ENCODE measurements at places on chromosomes 6 and 20. TPM values are rescaled to one million over a fixed set of nuclear protein-coding genes. Genes with fewer than 3 reads are reported as not detected.
A peak's percentile ranks its signal among the peaks of the same experiment; 100 is the strongest.

The TFAP2B gene
- total RNA-seq = not detected

DNA sequence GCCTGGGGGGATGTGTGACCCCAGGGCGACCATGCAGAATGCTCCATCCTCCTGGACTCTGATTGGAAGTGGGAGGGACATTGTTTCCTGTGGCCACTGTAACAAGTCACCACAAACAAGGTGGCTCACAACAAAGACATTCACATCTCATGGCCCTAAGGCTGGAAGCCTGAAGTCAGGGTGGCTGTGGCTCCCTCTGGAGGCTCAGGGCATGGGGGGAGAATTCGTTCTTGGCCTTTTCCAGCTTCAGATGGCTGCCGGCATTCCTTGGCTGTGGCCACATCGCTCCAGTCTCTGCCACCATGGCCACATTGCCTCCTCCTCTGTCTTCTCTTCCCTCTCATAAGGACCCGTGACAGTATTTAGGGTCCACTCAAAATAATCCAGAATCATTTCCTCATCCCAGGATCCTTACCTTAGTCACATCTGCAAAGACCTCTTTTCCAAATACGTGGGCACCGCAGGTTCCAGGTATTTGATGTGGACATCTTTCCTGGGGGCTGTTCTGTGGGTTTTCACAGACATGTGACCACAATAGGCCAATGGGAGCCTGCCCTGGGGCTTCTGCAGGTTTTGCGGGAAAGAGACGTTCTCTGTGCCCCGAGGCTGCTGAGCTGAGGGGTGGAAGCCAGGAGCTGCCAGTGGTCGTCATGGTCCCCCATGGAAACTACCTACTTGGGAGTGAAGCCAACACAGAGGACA, 249.3 kb downstream of the PREX1 start:
- no peak for DNase-seq

- peak; percentile 43 for DNase-seq
Measured at GRCh38 chr6:138406443-138406842, 2.4 kb downstream of the HEBP2 start.

The OLIG3 gene
- total RNA-seq = not detected

- DNase-seq = no peak
Measured at GRCh38 chr20:21151791-21152190, 25.9 kb downstream of the KIZ start.

DNA sequence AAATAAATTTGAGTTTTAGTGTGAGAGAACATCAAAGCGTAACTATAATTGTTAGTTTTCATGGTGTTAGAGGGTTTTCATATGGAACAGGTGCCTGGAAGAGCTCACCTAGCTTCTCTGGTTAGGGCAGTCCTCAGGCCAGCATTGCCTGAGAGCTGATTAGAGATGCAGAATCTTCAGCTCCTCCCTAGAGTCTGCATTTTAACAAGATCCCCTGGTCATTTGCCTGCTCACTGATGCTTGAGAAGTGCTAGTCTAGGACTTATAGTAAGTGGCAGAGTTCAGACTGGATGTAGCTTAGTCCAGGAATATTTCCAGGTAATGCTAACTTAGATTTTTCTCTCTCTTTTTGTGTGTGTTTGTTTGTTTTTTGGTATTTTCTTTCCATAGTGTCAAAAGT, 21.7 kb upstream of the SMIM26 start:
- DNase-seq = no peak

The CYP24A1 gene
- not detected for total RNA-seq

GRCh38 chr6:69631552-69632346, 165.1 kb downstream of the LMBRD1 start:
- no peak for DNase-seq

DNA sequence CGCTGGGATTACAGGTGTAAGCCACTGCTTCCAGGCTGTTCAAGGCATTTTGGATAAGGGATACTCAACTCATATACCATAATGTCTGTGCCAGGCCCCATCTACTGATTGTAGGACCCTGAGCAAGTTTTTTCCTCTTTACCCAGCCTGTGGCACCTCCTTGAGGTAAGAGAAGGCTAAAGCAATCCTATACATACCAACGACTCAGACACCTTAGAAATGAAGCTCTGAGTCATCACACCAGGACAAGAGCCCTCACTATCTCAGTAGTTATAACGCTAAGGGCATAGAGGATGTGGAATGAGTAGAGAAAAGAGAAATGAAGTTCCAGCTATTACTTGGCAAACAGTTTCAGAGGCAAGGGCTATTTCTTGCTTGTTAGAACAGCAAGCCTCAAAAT, 16.9 kb downstream of the NDRG3 start:
- no peak for DNase-seq

DNA sequence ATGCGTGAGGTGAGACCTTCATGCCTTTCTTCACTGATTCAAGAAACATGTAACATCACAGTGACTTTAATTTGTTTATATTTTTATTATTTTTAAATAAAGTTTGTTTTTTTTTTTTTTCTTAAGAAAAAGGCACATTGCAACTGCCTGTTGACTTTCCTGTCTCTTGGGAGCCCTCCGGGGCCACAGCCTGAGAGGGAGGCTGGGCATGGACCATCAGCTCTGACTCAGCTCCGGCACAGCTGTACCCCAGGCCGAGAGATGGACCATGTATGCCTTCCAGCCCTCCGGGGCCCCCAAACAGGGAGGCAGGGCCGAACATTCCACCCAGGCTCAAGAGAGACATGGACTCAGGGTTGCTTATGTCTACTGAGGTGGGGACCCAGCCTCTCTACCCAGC, 99.9 kb downstream of the NFATC2 start:
- no peak for DNase-seq

DNA sequence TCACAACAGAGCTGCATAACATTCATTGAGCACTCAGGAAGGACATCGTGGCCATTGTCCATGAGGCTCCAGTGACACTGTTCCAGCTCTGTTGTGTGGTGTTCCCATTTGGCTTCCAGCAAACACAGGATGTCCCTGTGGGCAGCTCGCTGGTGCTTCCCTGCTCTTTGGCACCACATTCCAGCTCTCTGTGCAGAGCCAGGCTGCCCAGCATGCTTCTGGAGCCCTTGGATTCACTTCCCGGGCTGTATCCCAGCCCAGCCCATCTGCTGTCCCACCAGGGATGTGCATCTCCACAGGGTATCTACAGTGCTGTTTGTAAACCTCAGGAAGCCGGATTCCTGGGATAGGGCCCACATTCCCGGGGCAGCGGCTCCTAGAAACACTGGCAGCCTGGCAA, 57.2 kb downstream of the CTCFL start:
- no peak for DNase-seq

DNA sequence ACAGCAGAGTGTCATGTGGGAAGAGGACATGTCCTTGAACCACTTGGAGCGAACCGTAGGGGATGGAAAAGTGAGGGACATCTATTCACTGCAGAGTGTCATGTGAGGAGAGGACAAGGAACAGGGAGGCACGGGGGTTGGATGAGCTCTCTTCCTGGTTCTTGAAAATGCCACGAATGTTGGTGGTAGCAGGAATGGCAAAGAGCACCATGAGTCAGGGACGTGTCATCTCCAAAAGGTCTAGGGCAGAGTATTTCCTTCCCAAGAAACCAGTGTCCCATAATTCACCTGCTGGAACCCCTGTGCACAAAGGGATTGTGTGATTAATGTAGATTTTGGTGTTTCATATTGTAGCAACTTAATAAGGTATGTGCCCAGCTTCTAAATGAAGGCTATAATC, 136.8 kb downstream of the BFSP1 start:
- DNase-seq = no peak

The COL20A1 gene
- total RNA-seq = not detected

DNA sequence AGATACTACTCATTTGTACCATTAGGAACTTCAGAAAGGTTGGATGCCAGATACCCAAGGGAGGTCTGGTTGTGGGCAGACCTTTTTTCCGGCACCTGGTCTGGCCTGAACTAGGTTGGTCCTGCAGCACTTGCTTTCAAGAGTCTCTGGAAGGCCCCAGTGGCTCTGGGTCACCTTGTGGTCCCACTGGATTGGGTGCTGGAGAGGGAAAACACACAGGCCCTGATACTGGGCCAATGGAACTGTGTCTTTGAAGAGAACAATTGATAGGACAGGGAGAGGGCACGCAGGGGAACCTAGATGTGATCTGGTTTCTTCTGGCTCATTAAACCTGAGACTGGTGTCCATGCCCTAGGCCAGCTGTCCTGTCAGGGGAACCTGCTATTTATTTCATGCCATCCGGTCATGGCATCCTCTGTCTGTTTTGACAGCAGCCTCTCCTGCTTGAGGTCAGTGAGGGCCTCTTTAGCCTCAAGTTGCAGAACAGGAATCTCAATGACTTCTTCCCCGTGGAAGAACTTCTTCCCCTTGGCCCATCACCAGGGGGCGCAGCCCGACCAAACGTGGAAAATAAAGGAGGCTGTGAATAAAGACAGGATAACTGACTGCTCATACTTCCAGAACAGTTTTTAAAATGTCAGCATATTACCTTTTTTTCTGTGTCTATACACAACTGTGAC, 25.0 kb downstream of the TAF8 start:
- peak; percentile 84 for DNase-seq

The PKIB gene
- 83.0 TPM for total RNA-seq

DNA sequence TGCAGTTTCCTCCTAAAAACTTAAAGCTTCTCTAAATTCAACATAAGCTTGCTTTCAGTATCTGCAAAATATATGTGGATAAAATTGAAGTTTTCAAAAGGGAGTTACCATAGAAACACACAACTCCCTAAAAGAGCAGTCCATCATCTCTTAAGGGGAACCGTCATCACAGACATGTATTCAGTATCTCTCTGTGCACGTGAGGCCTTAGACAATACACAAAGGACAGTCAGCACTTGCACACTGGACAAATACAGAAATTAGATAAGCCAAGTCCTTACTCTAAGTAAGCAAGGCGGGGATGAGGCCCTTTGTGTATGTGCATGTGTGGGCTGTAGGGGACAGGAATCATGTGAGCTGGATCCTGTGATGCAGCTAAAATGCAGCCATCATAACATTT, 136.6 kb downstream of the BACH2 start:
- no peak for DNase-seq

The IMPG1 gene
- not detected for total RNA-seq

DNA sequence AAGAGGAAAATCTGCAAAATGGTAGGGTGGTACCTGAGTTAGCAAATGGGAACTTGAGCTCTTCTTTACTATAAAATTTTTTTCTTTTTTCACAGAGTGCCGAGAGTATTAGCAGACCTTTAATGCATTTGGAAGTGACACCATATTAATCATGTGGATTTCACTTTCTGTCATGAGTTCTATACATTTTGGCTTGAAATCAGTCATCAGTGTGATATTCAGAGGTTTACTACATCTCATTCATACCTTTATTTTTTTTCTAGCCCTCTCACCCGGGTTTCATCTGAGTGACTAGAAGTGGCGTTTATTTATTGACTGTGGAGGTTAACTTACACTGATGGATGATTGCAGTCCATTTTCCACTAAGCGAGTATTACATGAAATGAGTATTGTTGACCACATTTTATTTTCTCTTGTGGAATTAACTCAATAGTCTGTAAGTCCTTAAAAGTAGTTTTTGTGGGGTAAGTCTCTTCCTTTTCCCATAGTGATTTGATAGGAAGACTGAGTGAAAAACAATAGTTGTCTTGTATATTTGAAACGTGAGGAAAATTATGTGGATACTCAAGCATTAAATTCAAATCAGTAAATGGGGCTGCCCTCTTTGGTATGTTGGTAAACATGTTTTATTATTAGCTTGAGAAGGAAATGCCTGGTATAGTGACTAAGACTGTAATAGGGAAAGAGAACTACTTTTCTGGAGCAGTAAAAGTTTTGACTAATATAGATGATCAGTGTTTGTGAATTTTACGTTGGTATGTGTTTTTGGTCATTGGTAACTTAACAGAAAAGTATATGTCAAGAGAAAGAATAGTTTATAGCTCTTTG, 55.5 kb downstream of the JARID2 start:
- DNase-seq = no peak

DNA sequence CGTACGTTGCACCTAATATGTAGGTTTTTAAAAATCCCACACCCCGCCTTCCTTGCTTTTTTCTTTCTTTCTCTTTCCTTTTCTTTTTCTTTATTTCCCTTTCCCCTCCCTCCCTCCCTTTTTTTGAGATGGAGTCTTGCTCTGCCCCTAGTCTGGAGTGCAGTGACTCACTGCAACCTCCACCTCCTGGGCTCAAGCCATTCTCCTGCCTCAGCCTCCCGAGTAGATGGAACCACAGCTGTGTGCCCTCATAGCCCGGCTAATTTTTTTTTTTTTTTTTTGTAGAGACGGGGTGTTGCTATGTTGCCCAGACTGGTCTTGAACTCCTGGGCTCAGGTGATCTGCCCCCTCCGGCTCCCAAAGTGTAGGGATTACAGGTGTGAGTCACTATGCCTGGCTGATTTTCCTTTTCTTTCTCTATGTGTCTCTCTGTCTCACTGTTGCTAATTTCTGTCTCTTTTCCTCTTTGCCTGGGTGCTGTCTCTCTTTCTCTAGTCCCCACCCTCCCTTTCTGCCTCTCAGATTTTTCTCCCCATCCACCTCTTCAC, 61.2 kb downstream of the SRC start:
- DNase-seq = no peak

The SCUBE3 gene
- total RNA-seq = 0.64 TPM

GRCh38 chr6:5384276-5384675, 123.0 kb downstream of the FARS2 start:
- DNase-seq = no peak

The OR2H1 gene
- total RNA-seq = not detected

DNA sequence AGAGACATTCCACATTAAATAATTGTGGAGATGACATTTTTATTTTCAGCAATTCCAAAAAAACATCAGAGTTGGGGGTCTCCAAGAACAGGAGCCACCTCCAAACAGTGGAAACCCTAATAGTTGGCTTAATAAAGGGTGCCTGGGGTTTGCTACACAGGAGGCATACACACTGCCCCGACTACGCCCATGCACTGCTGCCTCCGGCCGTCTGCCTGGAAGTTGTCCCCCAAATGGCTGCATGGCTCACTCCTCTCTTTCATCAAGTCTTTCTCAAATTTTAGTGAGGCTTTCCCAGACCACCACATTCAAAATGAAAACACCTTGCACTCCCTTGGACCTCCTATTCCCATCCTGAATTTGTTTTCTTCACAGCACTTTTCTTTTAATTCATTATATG, 58.8 kb downstream of the ZMYND8 start:
- DNase-seq = no peak

GRCh38 chr20:32682508-32682987, 8.8 kb upstream of the C20orf203 start:
- no peak for DNase-seq

The KAT14 gene
- total RNA-seq = 30.6 TPM

The PPARD gene
- total RNA-seq = 110 TPM

GRCh38 chr6:88483424-88483823, 317.3 kb upstream of the CNR1 start:
- no peak for DNase-seq

DNA sequence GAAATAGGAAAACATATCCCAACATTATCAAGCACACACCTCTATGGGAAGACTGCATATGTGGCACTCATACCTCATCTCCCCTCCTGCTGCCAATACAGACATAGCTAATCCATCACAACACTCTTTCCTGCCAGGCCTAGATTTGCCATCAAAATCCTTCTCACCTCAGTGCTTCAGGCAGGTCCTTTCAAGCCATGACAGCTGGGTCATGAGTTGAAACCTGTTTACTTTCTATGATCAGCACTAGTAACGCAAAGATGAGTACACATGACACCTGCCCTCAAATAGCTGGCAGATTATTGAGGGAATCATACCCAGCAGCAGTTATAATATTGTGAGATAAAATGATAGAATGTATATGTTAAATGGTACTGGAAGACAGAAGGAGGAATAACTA, 183.1 kb downstream of the AIG1 start:
- no peak for DNase-seq
